ENCODE measurements at places on chromosomes 5 and 9.

DNA sequence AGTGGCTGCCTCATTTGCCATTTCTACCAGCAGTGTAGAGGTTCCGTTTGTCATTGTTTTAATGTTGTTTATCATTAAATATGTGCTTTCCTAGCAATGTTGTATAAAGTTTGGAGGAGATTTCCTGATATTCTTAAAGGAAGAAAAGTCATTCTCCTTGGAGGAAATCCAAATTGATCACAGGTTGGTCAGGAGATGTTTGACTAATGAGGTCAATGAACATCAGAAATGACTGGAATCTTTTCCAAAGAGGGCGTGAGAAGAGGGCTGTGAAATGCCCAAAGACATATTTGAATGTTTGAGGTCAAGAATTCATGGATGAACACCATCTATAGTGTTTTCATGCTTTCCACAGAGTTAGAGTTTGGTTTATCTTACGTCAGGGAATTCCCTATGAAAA lies 471.3 kb downstream of the MAT2B start:
- DNase-seq, result no peak

DNA sequence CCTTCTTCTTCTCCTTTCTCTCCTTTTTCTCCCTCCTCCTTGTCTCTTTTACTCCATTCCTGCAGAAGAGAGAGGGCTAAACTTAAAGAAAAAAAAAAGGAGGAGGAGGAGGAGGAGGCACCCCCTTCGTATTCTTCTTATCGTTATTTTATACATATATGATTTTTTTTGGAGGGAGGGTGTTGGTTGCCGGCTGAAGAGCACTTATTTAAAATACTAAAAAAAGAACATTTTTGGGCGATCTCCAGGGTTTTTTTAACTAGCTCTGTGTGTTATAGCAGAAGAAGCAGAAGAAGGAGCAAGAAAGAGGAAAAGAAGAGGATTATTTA lies 381 bp downstream of the NR2F1 start:
- DNase-seq, result no peak

GRCh38 chr9:133685653-133686609 lies 49.8 kb downstream of the DBH start:
- no peak for DNase-seq

DNA sequence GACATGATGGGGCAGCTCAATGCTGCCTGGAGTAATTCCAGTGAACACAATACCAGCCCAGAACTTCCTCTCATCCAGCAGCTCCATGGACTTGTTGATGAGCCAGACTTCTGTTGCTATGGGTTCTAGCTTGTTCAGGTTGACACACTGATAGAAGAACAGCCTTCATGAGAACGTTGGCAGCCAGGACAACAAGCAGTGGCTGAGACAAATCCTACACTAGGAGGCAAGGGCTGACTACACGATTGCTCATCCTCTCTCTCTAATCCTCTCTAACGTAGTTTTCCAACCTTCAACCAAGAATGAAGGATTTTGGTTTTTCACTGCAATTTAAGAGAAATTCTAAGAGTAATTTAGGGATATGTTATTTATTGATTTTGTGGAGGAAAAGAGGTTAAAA lies 67.8 kb downstream of the NIPSNAP3B start:
- no peak for DNase-seq

GRCh38 chr9:127185931-127186781 lies 63.7 kb upstream of the ANGPTL2 start:
- no peak for DNase-seq

GRCh38 chr9:91935066-91935749 lies 14.8 kb downstream of the ROR2 start:
- DNase-seq, result no peak

DNA sequence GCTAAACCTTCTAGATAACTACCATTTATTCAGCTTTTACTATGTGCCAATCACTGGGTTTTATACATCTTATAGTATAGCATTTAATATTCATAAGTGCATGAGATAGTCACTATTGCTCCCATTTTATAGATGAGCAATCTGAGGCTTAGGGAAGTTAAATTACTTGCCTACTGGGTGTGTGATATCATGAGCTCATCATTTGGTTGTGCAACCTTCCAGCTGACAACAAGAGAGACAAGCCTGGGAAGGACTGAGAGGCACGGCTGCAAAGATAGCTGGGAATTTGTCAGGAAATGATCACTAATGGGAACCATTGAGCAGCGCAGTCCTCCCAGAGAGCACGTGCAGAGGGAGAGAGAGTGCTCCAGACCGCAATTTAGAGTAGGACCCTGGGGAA lies 481.6 kb upstream of the KIF2A start:
- no peak for DNase-seq

GRCh38 chr9:95089257-95090022 lies 228.1 kb downstream of the FANCC start:
- DNase-seq, result no peak

DNA sequence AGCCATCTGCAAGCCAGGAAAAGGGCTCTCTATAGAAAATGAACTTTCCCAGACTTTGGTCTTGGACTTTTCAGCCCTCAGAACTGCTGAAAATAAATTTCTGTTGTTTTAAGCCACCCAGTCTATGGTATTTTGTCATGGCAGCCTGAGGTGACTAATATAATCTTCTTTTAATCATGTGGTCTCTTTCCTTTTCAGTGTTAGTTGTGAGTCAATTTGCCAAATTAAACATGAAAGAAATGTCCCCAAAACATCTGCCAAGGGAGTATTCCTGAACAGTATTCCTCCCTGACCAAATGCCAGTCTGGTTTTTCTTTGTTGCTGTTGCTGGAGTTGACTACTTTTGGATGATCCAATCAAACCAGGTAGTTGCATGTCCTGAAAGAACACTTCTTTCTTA lies 4.7 kb upstream of the YTHDC2 start:
- DNase-seq, result no peak

DNA sequence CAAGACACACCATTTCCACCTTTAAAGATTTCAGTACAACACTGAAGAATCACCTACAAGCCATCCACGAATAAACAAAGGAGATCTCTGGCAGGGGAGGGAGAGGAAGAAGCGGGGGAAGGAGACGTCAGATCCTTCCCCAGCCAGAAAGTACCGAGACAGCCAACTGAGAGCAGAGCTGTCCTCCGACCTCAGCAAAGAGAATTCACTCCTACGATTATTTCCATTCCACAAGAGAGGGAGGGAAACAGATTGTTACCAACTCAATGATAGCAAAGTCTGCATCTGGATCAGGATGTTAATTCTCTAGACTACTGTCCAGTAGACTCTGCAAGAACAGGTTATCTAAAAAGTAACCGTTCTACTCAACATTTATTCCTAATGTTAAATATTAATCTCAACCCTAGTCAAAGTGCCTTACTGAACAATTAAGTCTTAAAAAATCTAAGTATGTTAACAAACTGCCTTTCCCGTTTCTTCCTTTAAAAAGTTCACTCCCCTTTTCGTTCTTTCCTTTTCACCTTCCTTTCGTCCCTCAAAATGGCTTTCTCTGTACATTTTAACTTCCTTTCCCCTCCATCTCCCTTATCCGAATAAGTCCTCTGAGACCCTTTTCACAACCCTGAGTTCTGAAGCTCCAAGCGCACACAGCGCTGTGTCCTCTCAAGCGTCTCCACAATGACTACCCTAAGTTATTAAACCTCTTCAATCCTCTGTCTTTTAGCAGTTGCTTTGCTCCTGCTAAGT lies 1.4 kb downstream of the CHD1 start:
- peak; percentile 20 for DNase-seq

- no peak for DNase-seq
Observed at GRCh38 chr9:79021084-79021483, 550.7 kb upstream of the TLE4 start.

- DNase-seq, result no peak
Observed at GRCh38 chr5:76193635-76194034, 110.5 kb downstream of the SV2C start.

GRCh38 chr5:127256886-127257597 lies 33.6 kb upstream of the MEGF10 start:
- DNase-seq, result no peak

DNA sequence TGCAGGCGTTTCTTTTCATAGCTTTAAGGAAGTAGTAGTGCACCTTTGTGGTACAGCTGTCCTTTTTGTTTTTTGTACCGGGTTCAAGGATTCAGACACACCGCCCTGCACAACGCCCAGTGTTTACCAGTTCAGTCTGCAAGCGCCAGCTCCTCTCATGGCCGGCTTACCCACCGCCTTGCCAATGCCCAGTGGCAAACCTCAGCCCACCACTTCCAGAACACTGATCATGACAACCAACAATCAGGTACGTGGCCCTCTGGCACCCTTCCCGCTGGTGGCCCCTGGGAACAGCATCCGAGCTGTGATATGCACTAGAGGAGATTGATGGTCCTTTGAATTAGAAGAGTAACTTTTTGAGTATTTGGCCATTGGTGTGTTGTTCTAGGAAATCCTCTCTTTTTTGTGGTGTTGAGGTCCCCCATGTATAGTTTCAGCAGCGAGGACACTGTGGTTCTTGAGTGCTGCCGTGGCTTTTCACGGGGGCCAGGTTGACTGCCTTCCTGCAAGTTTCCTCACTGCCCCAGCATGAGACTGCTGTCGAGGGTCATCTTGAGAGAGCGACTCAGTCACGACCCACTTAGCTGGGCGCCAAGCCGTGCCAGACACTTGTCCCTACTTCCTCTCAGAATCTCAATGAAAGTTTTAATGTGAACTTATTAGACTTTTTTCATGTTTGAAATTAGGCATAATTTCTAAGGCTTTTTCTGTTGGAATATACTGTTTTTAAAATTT lies 37.9 kb downstream of the TENT4A start:
- DNase-seq, result no peak

DNA sequence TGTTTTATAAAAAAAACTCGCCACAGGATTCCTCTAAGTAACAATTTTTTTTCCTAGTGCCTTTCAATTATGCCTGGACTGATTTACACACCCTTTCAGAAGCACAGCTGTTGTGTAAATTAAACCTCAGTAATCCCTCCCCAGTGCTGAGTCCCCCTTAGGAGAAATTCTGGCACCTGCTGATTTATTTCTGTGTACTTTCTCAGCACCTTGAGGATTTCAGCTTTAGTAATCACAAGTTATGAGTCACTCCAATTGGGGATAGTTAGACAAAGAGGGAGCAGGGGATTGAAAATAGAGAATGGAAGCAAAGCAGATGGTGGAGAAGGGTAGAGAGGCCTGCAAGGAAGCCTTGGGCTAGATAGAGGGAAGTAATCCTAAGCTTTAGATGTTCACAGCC lies 171.7 kb downstream of the TTLL11 start:
- DNase-seq, result no peak

DNA sequence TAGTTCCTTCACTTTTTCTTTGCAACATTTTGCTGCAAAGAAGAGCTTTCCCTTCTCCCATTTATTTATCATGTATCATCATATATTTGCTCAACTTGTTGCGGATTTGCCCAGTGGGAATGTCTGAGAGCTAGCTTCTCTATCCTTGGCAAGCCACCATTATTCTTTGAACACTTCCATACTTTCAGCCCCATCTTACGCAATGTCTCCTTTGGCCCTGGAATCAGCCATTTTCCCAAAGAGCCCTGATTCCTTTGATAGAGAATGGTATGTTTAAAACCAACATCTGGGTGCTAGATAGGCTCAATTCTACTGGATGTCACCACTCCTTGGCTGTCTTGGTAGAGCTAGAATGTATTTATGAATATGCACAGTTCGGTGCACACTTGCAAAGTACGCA lies 12.6 kb upstream of the SETD9 start:
- DNase-seq, result no peak

DNA sequence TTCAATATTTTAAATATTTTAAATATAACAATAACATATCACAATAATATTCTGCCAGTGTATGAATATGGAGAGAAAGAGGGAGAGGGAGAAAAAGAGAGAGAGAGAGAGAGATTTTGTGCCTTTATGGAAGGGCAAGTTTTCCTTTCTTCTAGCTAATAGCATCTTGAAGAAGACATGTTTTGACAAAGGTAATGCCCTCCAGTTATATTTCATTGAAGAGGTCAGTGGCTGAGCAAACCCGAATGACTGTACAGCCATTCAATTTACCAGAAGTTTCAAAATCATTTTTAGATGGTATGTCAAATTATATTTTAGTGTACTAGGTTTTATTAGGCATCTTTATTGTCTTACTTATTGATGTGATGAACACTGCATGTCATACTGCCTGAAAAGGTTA lies 139.3 kb downstream of the EMB start:
- no peak for DNase-seq

GRCh38 chr9:16312116-16312515 lies 558.4 kb downstream of the BNC2 start:
- DNase-seq, result no peak

GRCh38 chr9:85041466-85042137 lies 372.1 kb downstream of the NTRK2 start:
- DNase-seq, result no peak

DNA sequence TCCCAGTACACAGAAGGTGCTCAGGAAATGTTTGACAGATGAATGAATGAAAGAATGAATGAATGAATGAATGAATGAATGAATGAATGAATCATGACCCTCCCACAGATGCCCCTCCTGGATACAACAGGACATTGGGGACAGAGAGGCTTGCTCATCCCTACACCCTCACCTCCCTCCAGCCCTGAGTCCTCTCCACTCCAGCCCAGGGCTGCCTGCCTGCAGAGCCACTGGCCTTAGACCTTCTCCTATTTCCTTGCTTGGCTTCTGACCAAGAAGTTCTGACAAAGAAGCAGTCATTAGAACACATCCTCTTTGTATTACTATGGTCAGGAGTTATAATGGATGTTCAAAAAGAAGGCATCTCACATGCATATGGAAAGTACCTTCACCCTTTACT lies 240.7 kb upstream of the DAPK1 start:
- DNase-seq, result no peak
